ENCODE measurements at places on chromosomes 12 and 14.

- DNase-seq: no peak
Measured at GRCh38 chr12:8816448-8817050, 5.9 kb upstream of the A2ML1 start.

DNA sequence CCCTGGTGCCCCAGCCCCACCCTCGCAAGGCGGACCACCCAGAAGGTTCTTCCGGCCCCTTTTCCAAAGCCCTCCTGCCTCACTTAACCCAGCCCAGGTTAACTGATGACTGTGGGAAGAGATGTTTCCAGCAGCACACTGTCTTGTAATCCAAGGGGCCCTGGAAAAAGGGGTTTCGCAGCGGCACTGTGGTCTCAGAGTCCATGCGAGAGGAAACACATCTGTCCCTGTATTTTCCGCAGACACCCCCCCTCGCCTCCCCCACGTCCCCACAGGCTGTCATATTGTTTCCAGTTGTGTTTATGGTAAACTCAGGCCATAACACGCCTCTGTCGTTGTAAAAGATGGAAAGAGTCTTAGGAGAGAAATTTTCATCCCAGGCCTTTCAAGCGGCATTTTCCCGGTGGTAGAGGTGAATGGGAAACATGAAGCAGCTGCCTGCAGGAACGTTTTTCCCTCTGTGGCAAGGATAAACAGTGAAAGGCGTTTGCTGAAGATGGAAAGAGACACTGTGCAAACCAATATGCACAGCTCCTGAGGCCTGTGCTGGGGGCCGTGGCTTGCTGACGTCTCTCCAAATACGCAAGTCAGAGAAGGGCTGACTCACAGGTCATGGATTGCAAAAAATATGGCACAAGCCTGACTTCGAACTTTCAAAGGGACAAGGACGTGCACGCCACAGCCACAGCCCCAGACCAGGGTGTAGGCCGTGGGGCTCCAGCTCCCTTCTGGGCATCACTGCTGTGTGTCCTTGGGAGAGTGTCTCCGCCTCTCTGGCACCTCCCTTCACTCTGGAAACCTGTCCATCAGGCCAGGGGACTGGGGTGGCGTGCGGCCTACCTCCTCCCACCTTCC lies 22.5 kb upstream of the FZD10 start:
- DNase-seq: no peak

DNA sequence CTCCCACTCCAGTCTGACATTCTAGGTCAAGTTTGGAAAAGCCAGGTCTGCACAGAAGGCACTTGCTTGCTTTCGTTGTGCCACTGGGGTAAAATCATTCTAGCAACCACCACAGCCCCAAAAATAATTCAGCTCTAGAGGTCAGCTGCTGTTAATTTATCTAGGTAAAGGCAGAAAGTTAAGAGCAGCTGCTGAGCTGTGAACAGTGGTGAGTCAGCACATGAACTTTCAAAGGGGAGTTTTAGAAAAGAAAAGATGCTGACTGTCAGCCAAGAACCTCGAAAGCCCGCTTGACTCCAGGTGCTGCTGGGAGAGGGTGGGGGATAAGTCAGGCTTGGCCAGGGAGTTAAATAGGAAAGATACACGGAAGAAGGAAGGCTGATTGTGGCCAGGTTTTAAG lies 12.7 kb downstream of the CCDC197 start:
- peak; percentile 64 for DNase-seq

- DNase-seq: peak; percentile 56
Measured at GRCh38 chr12:18576104-18576626, 161.6 kb downstream of the PLCZ1 start.

DNA sequence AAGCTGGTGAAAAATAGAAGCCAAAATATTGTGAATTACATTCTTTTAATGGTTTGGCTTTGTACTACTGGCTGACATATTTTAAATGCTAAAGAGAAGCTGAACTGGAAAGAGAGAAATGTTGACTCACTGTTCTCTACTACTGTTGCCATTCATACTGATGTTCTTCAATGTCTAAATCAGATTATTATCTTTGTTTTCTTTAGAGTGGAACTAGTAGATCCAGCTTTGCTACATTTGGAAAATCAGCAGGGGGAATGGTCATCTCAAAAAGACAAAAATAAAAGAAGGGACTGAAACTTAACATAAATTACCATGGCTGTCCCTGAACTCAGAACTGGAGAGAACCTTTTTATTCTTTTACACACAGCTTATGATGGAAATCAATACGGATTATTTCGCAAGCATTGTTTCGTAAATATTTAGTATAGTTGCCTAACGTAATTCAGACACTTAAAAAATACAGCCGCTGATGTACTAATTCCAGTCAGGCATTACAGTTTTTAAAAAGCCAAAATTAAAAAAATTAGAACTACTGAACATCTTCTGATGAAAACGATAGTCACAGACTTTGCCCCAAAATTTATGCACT lies 76.3 kb upstream of the OTX2 start:
- no peak for DNase-seq

- DNase-seq: no peak
Measured at GRCh38 chr12:94169495-94169894, 21.1 kb downstream of the PLXNC1 start.

DNA sequence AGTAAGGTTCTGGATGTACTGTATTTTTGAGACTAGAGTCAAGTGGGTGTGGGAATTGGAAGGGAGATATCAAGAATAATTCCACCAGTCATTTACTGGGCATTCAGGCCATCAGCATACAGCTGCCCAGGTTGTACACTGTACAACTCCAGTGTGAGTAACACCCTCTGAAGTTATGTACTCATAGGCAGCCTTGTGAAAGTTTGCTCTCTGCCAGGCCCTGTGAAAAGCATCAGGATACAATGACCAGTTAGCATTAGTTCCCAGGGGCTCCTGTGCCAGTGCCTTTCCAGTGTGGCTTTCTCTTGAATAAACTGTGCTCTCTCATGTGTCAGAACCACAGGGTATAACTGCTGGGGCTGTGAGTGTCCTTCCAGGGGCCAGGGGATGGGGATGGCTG lies 89.7 kb downstream of the LGMN start:
- no peak for DNase-seq

DNA sequence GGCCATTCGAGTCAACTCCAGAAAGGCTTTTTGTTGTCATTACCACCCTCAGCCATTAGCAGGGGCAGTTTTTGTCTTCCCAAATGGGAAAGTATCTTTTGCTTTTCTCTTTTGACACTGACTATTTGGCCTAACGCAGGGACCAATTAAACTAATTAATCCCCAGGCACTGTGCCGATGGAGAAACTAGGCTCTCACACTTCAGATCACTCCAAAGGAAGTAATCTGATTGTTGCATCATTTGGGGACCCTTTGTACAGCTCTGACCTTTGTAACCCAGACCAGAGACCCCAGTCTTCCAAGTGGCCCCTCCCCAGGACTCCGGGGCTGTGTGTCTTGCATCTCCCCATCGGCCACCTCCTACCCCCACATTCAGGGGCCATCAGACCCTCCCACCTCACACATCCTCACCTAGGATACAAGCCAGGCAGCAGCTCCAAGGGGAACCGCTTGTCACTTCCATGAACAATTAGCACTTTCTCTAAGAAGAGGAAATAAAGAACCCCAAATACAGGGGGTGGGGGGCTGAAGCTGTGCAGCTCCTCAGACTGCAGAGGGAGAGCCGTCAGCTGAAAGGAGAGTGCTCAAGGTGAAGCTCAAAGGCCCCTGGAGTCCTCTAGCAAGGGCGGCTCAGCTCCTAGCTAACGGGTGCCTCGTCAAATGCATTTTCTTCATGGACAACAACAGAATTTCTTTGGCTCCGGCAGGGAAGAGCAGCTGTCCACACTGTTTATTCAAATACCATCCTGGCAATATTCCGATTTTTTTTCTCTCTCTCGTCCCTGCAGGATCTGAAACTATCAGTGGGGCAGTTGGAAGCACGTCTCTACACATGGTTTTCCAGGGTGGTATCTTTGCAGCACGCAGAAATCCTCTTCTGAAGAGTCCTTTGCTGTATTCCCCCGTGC lies 64.3 kb upstream of the DIO3 start:
- DNase-seq: no peak

- DNase-seq: peak; percentile 13
Measured at GRCh38 chr12:116609319-116610114, 50.3 kb downstream of the MAP1LC3B2 start.

DNA sequence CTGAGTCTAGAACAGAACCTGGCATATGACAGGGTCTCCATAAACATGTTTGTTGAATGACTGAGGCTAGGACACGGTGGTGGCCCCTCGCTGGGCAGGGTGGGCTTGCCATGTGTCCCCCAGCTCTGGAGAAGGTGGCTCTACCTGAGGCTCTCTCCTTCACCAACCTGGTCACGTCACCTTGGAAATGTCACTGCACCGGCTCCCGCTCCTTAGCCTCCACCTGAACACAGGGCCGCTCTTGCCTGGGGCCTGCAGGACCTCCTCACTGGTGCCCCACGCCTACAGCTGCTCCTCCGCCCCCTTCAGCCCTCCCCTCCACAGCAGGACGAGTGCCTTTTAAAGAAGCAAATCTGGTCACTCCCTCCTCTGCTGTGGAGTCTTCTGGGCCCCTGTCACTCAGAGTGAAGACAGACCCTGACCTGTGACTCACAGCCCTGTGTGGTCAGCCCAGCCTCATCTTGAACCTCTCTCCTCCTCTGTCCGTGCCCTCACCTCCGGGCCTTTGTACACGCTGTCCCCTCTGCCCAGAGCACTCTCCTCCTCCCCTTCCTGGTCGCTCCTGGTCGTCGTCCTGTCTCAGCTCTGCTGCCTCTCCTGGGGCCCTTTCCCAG lies 81.0 kb downstream of the ADGRD1 start:
- no peak for DNase-seq

GRCh38 chr12:113880326-113880725 lies 85.8 kb downstream of the RBM19 start:
- DNase-seq: no peak

- DNase-seq: no peak
Measured at GRCh38 chr12:53983950-53984572, 885 bp upstream of the HOXC10 start.

- DNase-seq: peak; percentile 15
Measured at GRCh38 chr14:64919618-64920017, 5.4 kb downstream of the CHURC1 start.

DNA sequence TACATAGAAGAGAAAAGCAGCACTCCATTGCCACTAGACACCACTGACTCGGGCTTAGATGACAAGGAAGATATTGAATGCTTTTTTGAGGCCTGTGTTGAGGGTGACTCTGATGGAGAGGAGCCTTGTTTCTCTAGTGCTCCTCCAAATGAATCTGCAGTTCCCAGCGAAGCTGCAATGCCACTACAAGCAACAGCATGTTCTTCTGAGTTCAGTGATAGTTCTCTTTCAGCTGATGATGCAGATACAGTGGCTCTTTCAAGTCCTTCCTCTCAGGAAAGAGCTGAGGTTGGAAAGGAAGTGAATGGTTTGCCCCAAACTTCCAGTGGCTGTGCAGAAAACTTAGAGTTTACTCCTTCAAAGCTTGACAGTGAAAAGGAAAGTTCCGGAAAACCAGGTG lies 114.5 kb upstream of the NPAS3 start:
- no peak for DNase-seq

GRCh38 chr12:23534196-23534595 lies 415.3 kb downstream of the SOX5 start:
- DNase-seq: no peak

- DNase-seq: no peak
Measured at GRCh38 chr12:24977060-24977459, 28.2 kb upstream of the BCAT1 start.

GRCh38 chr12:2064071-2064507 lies 11.3 kb downstream of the CACNA1C start:
- peak; percentile 54 for DNase-seq

- no peak for DNase-seq
Measured at GRCh38 chr12:104163631-104164030, 25.6 kb upstream of the NFYB start.

- no peak for DNase-seq
Measured at GRCh38 chr14:64692189-64692985, 11.8 kb upstream of the PLEKHG3 start.

GRCh38 chr12:56157201-56158028 lies 744 bp upstream of the MYL6 start:
- peak; percentile 92 for DNase-seq

DNA sequence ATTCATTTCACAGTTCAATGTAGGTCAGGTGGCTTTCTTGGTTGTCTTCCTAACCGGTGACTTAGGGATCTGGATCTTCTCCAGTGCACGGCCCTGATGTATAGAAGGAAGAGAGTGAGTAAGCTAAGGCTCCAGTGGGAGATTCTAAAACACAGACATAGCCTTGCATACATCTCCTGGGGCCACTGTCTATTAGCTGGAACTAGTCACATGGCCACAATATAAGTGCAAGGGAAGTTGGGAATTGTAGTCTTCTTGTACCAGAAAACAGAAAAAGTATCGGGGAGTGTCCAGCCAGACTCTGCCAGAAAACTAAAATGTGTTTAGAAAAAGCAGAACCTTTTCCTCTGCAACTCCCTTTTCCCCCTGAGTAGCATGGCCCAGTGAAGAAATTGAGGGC lies 531.6 kb downstream of the VRK1 start:
- no peak for DNase-seq

DNA sequence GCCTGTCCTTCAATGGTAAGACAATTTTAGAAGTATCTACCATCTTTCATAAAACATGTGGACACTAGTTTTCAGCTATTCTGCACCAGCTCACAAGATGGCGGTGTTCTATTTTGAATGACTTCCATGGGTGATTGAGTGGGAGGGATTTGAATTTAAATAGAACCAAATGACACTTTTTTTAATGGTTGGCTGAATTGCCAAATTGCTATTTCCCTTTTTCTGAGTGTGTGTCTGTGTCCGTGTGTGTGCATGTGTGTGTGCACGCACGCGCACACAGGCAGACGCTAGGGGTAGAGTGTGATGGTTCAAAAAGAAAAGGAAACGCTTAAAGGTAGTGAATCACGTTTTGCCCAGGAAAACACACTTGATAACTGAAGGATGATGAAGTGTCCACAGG lies 362.6 kb downstream of the DAD1 start:
- DNase-seq: no peak

DNA sequence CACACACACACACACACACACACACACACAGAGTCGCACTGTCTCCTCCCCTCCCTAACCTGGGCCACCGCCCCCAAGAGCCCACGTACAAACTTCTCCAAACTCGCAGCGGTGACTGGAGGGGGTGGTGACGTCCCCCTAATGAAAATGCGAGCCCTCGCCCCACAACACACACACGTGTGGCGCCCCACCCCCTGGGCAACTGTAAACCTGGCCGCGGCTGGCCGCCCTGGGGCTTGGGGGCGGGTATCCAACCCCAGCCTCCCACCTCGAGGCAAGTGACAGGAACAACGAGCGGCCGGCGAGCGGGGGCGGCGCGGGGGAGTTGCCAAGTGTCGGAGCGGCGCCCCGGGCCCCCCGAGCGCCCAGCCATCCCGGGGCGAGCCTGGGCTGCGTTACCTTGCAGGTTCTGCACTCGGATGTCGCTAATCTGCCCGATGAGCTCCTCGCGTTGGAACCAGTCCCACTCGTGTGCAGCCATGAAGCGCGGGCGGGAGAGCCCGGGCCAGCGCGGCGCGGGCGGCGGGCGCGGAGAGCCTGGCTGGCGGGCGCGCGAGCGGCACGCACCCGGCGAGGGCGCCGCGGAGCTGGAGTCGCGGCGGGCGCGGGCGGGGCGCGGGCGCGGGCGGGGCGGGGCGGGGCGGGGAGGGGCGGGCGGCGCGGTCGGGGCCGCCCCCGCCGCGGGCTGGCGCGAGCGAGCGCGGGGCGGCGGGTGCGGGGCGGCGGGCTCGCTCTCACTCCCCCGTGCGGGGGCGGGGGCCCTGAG lies at the start of gene CLMN:
Gene CLMN, minus strand, starts transcription at position 597 of the 766 bp plus-strand sequence. Its CDS starts 116 bp downstream, at position 481.
- peak; percentile 75 for DNase-seq

- DNase-seq: no peak
Measured at GRCh38 chr12:6193853-6194815, 6.1 kb upstream of the CD9 start.
